COLO829 (cell line): ENCODE measurements at places on chromosomes 3 and 15.
A peak's percentile ranks its signal among the peaks of the same experiment; 100 is the strongest.

GRCh38 chr3:136577791-136578190 is 174.4 kb downstream of the STAG1 start:
- no peak for DNase-seq

- DNase-seq: peak; percentile 79
Measured at GRCh38 chr3:193805448-193805847, 212.4 kb downstream of the OPA1 start.

- no peak for DNase-seq
Measured at GRCh38 chr3:189393598-189393997, 221.8 kb downstream of the TPRG1 start.

- no peak for DNase-seq
Measured at GRCh38 chr3:28669870-28670269, 321.2 kb upstream of the AZI2 start.

- DNase-seq: no peak
Measured at GRCh38 chr15:96184297-96184696, 146.2 kb upstream of the NR2F2 start.

- DNase-seq: no peak
Measured at GRCh38 chr15:73028031-73028430, 24.2 kb upstream of the NEO1 start.

GRCh38 chr3:19711160-19711782 is 222.7 kb downstream of the EFHB start:
- no peak for DNase-seq

- no peak for DNase-seq
Measured at GRCh38 chr3:10006048-10006761, 19.6 kb upstream of the EMC3 start.

GRCh38 chr15:48337607-48338006 is 6.4 kb downstream of the DUT start:
- DNase-seq: no peak

DNA sequence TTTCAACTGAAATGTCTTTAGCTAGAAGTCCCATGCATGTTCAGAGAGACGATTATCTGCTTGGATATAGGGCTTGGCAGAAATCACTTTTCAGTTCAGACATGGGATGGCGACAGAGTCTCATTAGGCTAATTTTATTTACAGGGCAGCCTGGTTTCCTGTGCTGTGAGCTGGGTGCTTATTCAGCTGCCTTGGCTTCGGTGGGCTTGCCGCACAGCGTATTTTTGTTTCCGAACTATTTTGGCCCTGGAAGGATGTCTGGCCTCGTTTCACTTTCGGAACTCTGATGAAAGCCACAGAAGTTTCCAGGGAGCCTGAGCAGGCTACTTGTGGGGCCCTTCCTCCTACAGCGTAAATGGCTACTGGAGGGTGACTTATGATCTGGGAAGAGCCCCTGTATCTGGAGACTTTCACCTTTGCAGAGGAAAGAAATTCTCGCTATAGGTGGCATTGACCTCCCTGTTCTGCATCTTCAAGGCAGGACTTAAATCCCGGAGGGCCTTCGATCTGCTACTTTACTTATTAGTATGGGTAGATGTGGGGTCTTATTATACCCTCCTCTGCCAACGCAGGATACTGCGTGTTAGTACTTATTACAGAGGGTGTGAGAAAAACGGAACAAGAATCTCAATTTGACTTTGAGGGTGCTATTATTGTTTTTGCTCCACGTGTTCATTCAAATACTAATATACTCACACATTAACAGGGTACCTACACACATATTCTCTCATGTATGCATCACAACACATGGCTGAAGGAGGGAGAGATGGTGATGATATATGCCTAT is 364.0 kb upstream of the RBMS3 start:
- peak; percentile 79 for DNase-seq

- DNase-seq: no peak
Measured at GRCh38 chr15:81346611-81347010, 22.7 kb upstream of the STARD5 start.

- no peak for DNase-seq
Measured at GRCh38 chr3:183827809-183828537, 2.6 kb upstream of the MAP6D1 start.
